Esophagus mucosa (tissue), 1 donor: ENCODE measurements at places on chromosomes 2 and 18. TPM values are rescaled to one million over a fixed set of nuclear protein-coding genes. Genes with fewer than 3 reads are reported as not detected.

The PJVK gene
- total RNA-seq: 1.4 TPM

The LTBP1 gene
- total RNA-seq: 33.8 TPM

The PSTPIP2 gene
- 4.7 TPM for total RNA-seq

The STARD6 gene
- not detected for total RNA-seq

The RGPD3 gene
- total RNA-seq: 0.04 TPM

The EPB41L5 gene
- total RNA-seq: 16.8 TPM

The DSG2 gene
- total RNA-seq: 22.4 TPM

The IL18RAP gene
- 0.64 TPM for total RNA-seq

The ACTR3 gene
- total RNA-seq: 295 TPM

The BBS5 gene
- 3.5 TPM for total RNA-seq

The YIPF4 gene
- 22.3 TPM for total RNA-seq

The TCF23 gene
- not detected for total RNA-seq

The GLI2 gene
- 0.72 TPM for total RNA-seq

The MROH2A gene
- 0.52 TPM for total RNA-seq

The ANTXR1 gene
- 13.9 TPM for total RNA-seq

The ZNF892 gene
- 1.3 TPM for total RNA-seq

The CRYGC gene
- total RNA-seq: not detected

The IGFBP5 gene
- total RNA-seq: 34.9 TPM

The USP40 gene
- 28.6 TPM for total RNA-seq

The CREG2 gene
- 2.3 TPM for total RNA-seq

The MCEE gene
- total RNA-seq: 33.8 TPM

The ABHD3 gene
- total RNA-seq: 12.9 TPM

The FTCDNL1 gene
- total RNA-seq: 1.6 TPM

The NYAP2 gene
- 0.32 TPM for total RNA-seq

The KCNG3 gene
- 0.12 TPM for total RNA-seq

The DOK1 gene
- total RNA-seq: 0.56 TPM

The PLCL1 gene
- 0.20 TPM for total RNA-seq

The IL1RN gene
- 871 TPM for total RNA-seq

The IHH gene
- total RNA-seq: 0.08 TPM

The COL4A4 gene
- 0.24 TPM for total RNA-seq

The SCYGR4 gene
- total RNA-seq: not detected

The UNC80 gene
- total RNA-seq: 0.04 TPM
